ENCODE measurements at places on chromosomes 5 and 9.

GRCh38 chr5:138465261-138466124 lies at the start of gene EGR1:
TSS of gene EGR1 (plus strand) at chr5:138465479. CDS start at chr5:138465762, 283 bp downstream.
- peak; percentile 90 for DNase-seq

- DNase-seq = no peak
Observed at GRCh38 chr9:110742741-110743371, 74.3 kb downstream of the MUSK start.

DNA sequence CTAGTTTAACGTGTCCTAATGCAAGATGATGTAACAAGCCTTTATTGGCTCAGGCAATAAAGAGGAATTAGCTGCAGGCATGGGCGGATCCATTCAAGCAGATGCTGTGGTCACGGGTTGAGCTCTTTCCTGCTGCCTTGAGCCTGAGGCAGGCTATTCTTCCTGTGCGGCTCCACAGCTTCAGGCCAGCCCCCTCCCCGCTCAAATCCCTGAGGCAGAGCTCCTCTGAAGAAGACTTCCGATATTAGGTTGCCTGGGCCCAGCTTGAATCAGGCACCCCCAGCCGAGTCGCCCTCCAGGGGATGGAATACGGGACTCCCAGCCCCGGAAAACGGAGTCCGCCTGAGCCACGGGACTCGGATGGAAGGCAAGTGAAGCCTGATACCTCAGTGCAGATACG lies 95.0 kb upstream of the RUFY1 start:
- no peak for DNase-seq

GRCh38 chr9:6584881-6585597 lies 60.5 kb downstream of the GLDC start:
- DNase-seq = no peak

GRCh38 chr9:89412951-89413350 lies 85.0 kb downstream of the SEMA4D start:
- no peak for DNase-seq

DNA sequence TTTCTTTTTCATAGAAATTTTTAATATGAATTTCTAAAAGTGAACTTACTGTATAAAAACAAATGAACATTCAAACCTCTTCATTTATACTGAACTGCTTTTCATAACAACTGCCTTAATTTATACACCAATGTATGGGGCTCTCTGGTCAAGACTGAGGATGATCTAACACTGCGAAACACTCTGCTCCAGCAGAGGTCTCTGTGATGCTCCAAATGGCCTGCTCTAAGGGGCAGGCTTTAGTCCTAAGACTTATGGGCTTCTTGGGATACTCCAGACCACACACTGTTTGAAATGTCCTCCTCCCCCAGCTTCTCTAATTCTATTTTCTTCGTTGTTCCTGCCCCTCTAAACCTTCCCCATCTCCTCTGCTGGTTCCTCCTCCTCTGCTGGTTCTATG lies 58.5 kb downstream of the LIFR start:
- no peak for DNase-seq

DNA sequence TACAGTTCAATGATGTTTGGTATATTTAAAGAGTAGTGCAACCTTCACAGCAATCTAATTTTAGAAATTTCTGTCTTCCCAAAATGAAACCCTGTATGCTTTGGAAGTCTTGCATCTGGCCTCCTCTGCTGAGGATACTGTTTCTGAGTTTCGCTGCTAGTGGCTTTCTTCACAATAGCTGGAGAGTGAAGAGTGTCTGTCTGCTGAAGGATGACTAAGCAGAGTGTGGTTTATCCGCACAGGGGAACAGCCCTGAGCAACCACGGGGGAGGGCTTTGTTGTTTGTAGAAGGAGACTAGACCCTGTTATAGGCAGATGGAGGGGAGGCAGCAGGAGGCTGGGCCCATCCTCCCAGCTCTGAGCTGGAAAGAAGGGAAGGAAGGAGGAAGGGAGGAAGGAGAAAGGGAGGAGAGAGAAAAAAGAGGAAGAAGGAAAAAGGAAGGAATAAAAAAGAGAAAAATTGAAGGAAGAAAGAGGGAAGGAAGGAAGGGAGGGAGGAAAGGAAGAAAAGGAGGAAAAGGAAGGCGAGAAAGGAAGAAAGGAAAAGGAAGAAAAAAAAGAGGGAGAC lies 10.5 kb upstream of the IRX2 start:
- no peak for DNase-seq

All from stimulated activated CD8-positive, alpha-beta memory T cell treated with anti-CD3 and anti-CD28 coated beads, Interleukin-15, amount 100 ng/mL, for 48 hours (primary cell).